Aorta (tissue), 5 donors: ENCODE measurements at places on chromosomes 11 and 22.

GRCh38 chr11:1295591-1295990 is 13.8 kb downstream of the TOLLIP start:
- no peaks in the 10 kb centered on the region for H3K27me3 ChIP-seq
- no peaks in the 10 kb centered on the region for H3K36me3 ChIP-seq
- no peak overlapping the region for H3K27ac ChIP-seq
- H3K4me3 ChIP-seq, result no peak overlapping the region

GRCh38 chr11:111585371-111585770 is 16.9 kb upstream of the SIK2 start:
- no peaks in the 10 kb centered on the region for H3K4me1 ChIP-seq
- no peak overlapping the region for H3K4me3 ChIP-seq
- H3K36me3 ChIP-seq, result no peaks in the 10 kb centered on the region
- no peak overlapping the region for H3K27ac ChIP-seq
- DNase-seq, result peak; percentile 61

DNA sequence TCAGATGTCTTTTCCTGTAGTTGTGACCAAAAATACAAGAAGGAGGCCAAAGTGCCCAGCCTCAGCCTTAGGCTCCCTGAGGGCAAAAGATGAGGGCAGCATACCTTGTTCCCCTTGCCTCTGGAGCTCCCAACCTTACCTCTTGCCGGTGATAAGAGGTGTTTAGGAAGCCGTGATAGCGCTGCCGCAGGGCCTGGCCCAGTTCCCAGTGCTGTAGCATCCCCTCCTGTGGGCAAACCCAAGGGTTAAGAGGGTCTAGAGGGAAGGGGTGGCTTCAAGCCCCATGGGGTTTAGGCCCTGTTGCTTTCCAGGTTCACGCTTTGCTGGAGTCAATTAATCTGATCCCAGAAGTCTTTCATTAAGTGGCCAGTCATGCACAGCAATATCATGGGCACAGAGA is 1.1 kb downstream of the ACP2 start:
- H3K4me3 ChIP-seq, result no peak overlapping the region
- no peaks in the 10 kb centered on the region for H3K27me3 ChIP-seq
- no peaks in the 10 kb centered on the region for H3K4me1 ChIP-seq
- no peak for DNase-seq

- H3K4me3 ChIP-seq, result no peak overlapping the region
- DNase-seq, result no peak
- no peak overlapping the region for H3K27ac ChIP-seq
- H3K4me1 ChIP-seq, result no peaks in the 10 kb centered on the region
- no peaks in the 10 kb centered on the region for H3K36me3 ChIP-seq
Observed at GRCh38 chr22:39296981-39297489, 22.4 kb downstream of the RPL3 start.
